Right renal cortex interstitium (tissue), 3 donors: ENCODE measurements at places on chromosomes 6 and 20. TPM values are rescaled to one million over a fixed set of nuclear protein-coding genes. Genes with fewer than 3 reads are reported as not detected.

DNA sequence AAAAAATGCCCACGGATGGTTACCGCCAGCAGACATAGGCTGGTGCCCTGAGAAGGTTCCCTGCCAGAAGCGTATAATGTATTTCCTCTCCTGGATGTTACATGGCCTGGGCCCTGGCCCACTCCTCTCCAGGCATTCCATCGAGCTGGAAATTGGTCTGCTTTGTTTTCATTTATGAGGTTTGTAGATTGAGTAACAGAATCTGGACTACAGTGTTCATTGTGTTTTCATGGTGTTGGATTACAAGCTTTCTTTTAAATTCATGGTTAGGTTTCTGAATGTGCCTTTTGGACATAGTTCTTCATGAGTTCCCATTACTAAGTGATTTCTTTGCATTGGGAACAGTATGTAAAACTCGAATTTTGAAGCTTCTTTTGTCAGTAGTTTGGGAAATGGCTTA, 6.4 kb downstream of the TIAM2 start:
- DNase-seq, result no peak

- no peak for DNase-seq
These were observed 744.1 kb downstream of the DHX35 start for GRCh38 chr20:39706184-39706663.

GRCh38 chr20:34374209-34374760, 11.2 kb downstream of the ITCH start:
- no peak for DNase-seq

DNA sequence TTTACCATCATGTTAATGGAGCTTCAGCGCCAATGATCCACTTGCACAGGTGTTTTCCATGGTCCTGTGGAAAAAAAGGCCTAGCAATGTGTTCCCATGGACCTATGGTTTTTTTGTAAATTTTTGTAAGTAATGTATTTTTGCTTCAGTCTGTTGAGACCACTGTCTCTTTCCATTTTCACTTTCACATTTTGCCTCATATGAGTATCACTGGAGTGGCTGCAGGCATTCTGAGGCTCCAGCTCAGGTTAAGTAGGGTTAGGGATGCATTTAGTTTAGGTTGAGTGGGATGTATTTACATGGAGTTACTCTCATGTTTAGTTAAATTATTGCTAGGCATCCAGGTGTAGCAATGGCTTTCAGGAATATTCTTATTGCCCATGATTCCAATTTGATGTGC, 19.2 kb upstream of the LMBRD1 start:
- DNase-seq, result no peak

DNA sequence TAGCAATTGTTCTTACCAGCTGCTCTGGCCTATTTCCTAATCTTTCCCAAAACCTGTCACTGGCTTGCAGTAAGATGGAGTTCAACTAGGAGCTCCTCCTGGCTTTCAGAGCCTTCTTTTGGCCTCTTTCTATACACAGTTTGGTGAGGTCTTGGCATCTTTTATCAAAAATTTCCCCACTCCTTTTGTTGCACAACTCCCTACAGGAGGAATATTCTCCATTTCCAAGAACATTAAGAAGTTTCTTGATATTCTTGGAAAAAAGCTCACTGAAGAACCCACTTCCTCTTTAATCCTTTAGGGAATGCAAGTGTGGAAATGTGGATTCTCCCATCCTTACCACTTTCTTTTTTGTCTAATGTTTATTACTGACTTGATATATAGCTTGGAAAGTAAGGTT, 171.3 kb upstream of the KCNK16 start:
- no peak for DNase-seq

- DNase-seq, result no peak
These were observed 62.4 kb upstream of the TMEM200A start for GRCh38 chr6:130303431-130303830.

- DNase-seq, result no peak
These were observed 28.3 kb downstream of the PHACTR3 start for GRCh38 chr20:59632541-59633113.

DNA sequence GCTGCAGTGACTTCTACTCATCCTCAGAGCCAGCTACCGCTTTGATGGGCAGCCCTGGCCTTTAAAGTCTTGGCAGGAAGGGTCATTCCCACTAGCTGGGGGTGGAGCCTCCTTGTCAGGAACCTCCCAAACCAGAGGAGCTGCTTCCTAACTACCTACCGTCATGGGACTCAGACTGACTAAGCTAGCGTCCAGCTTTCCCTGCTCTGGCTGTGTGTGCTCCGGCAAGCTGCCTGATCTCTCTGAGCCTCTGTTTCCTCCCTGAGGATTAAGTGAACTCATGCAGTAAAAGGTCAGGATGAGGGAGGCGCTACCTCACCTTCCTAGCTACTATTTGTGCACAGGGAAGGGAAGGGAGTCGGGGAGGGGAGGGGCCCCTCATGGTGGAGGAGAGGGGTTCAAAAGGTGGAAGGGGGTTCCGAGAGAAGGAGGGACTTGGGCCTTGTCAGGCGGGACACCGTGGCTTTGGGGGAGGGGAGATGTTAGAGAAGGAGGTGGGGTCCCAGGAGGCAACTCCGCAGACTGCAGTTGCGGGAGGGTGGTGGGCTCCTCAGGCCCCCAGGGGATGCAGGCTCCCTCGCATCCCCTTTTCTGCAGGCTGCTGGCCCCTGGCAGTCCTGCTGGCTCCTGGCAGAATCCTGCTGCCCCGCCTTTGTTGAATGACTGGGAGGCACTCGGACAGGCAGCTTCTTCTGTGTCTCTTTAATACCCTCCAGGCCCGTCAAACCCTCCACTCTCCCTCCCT, 9.8 kb downstream of the DUSP15 start:
- DNase-seq, result no peak

- DNase-seq, result no peak
These were observed 28.0 kb downstream of the FRMD1 start for GRCh38 chr6:168050881-168051586.

DNA sequence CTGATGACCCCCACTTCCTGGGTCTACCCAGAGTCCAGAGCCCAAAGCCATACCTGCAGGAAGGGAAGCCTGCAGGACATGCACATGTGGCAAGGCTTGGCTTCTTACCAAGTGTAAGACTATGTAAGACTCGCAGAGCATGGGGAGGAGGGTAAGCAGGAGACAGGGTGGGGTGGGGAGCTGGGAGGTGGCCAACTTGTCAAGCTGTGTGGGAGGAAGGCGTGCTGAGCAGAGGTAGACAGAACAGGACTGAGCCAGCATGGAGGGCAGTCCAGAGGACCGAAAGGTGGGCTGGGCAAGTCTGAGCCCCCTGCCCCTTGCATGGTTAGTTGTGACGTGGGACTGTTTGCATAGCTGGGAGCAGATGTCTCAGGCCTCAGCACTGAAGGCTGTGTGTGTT, 53.4 kb upstream of the RNF24 start:
- no peak for DNase-seq

DNA sequence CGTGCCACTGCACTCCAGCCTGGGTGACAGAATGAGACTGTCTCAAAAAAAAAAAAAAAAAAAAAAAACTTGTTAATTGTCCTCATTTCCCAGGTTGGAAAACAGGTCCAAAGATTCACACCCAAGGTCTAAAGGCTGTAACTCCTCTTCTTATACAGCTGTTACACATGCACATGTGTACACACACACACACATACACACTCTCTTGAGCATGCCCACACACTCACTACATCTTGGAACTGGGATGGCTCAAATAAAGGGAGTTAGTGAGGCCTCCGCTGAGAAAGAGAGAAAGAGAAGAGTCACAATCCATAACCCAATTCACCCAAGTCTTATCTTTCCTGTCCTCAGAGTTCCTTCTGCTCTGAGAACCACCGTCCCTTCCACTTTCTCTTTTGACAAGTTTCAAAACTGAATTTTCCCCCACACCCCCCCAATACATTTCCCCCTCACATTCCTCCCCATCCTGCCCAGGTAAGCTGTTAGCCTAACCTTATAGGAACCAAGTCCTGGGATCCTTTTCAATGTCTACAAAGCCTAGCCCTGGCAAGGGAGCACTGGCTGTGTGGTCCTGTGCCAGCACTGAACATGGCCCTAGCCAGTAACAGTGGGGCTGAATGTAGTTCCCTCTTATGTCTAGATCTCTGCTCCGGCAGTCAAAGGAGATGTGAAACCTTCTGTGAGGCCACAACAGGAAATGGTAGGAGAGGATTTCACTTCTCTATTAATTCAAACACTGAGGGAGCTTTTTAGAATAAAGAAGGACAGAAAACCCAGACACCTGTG, 3.2 kb upstream of the HLA-DMB start:
- DNase-seq, result no peak

GRCh38 chr6:29516108-29516507, 28.4 kb upstream of the MAS1L start:
- no peak for DNase-seq

- DNase-seq, result no peak
These were observed 114.0 kb downstream of the PDSS2 start for GRCh38 chr6:107345393-107345792.

GRCh38 chr6:5827056-5827904, 179.4 kb downstream of the NRN1 start:
- no peak for DNase-seq

- DNase-seq, result no peak
These were observed 5.3 kb downstream of the TRIM39 start for GRCh38 chr6:30331981-30332380.

- DNase-seq, result no peak
These were observed 16.2 kb downstream of the FOXC1 start for GRCh38 chr6:1625794-1626435.

DNA sequence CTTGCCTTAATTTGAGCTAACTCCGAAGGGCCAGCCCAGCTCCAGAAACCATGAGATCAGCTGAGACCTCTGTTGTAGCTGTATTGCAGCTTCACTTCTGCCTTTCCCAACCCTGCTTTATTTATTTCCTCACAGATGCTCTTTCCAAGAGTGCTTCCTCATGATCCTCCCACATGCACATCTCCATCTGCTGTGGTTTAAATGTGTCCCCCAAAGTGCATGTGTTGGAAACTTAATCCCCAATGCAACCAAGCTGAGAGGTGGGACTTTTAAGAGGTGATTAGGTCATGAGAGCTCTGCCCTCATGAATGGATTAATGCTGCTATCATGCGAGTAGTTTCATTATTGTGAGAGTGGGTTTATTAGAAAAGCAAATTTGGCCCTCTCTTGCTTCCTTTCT, 164.4 kb upstream of the TAB2 start:
- DNase-seq, result no peak

DNA sequence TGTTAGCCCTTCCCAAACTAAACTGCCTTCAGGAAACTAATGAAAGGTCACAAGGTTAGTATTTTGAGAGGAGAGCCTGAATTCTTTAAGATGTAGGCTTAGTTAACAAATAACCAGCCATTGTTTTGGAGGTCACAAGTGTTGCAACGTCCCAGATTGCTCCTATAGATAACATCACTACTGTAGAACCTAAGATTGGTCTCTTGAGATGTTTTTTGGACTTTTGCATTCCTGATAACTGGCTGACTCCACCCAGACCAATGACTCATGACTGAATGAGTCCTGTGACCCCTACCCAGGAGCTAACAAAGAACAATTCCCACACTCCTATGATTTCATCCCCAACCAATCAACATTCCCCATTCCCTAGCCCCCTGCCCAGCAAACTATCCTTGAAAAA, 178.8 kb downstream of the SCP2D1 start:
- DNase-seq, result no peak

DNA sequence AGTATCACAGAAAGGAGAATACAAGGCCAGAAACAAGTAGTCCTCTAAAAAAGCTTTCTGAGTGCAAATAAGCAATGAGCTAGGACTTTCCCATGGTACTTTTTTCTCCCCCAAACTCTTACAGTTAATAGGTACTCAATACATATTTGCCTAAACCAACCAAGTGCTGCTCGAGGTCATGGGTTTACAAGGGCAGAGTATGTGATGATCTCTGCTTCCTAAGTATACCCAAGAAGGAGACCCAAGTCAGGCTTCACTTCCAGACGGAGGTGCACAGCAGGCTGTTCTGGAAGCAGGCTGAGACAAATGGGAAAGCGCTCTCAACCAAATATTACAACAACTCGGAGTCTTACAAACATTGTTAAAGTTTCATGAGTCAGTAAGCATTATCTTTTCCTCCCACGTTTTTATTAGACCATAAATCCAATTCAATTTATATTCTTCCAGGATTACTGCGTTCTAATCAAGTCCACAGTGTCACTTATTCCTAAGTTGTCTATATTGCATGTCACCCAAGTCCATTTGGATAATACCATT, 8.1 kb downstream of the FYN start:
- DNase-seq, result no peak

- DNase-seq, result no peak
These were observed 37.9 kb upstream of the MAS1 start for GRCh38 chr6:159852877-159853276.

DNA sequence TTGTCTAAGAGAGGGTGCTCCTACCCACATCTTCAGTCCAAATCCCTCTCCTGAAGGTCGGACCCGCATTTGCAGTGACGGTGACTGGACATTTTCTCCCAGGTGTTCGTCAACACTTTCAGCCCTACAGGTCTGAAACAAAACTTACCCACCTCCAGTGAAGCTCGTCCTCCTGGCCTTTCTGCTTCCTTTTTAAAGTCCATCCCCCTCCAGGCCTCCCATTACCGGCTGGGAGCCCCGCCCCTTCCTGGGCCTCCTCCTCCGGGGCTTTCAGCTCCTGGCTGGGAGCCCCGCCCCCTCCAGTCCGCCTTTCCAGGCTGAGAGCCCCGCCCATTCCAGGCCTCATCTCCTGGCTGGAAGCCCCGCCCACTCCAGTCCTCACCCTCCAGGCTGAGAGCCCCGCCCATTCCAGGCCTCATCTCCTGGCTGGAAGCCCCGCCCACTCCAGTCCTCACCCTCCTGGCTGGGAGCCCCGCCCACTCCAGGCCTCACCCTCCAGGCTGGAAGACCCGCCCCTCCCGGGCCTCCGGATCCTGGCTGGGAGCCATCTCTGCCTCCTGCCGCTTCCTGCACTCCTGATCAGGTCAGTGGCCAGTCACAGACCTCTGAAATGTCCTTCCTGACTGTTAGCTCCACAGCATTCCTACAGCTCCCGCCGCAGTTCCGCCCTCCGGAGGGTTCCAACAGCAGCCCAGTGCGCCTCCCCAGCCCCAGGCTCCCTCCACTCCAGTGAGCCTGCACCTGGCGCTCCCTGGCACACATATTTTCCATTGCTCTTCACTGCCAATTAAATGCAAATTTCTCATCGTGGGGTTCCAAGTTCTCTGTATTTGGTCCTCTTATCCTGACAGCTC, 98.5 kb downstream of the LY86 start:
- DNase-seq, result no peak

GRCh38 chr20:40008177-40008576, 680.9 kb downstream of the MAFB start:
- no peak for DNase-seq

- DNase-seq, result no peak
These were observed 133.8 kb downstream of the GMPR start for GRCh38 chr6:16372029-16372776.

- no peak for DNase-seq
These were observed 8.7 kb downstream of the UBR2 start for GRCh38 chr6:42572523-42572922.

ECT2L gene
- polyA plus RNA-seq, result 0.14 TPM

DEF6 gene
- polyA plus RNA-seq, result 3.5 TPM

MATN4 gene
- polyA plus RNA-seq, result 0.13 TPM

ARMH2 gene
- not detected for polyA plus RNA-seq

SENP6 gene
- 131 TPM for polyA plus RNA-seq
